ENCODE measurements at places on chromosomes 3 and 15.

GRCh38 chr3:32440611-32441350, 49.1 kb downstream of the CMTM7 start:
- no peak for DNase-seq

GRCh38 chr3:141597931-141598330, 111.1 kb downstream of the RASA2 start:
- no peak for DNase-seq

DNA sequence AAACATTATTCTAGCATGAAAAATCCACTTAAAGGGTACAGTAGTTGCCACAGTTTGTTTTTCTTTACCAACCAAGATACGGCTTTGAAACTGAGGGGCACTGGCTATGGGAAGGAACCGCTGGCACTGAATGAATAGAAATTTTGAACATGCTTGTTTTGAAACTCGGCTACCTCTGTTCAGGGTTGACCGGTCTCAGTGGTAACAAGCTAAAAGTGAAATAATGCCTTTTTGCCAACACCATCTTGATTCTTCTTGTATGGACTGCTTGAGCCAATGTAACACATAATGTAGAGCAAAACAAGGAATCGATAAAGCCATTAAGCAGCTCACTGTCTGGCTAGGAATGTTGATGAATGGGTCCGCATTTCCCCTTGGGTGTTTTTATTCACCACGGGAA, 36.5 kb downstream of the PTPRG start:
- DNase-seq = no peak

- no peak for DNase-seq
Observed at GRCh38 chr3:126935756-126936509, 47.0 kb upstream of the PLXNA1 start.

DNA sequence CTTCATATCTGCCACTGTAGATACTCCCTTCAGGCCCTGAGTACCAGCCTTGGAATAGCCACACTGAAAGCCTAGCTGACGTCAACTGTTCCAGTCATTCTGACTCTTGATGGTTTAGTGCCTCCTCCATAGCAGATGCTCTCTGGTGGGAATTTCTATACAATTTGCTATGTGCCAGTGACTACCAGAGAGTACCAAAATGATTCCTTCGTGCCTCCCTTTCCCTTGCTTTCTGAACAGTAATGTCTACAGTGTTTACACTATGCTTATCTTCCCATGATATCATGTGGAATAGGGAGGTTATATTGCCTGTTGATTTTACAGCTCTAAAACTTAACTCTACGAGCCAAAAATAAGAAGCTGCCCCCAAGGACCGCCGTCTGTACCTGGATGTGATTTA, 109.7 kb upstream of the GMNC start:
- DNase-seq = no peak

GRCh38 chr3:135865085-135865484, 100.4 kb upstream of the PPP2R3A start:
- no peak for DNase-seq

DNA sequence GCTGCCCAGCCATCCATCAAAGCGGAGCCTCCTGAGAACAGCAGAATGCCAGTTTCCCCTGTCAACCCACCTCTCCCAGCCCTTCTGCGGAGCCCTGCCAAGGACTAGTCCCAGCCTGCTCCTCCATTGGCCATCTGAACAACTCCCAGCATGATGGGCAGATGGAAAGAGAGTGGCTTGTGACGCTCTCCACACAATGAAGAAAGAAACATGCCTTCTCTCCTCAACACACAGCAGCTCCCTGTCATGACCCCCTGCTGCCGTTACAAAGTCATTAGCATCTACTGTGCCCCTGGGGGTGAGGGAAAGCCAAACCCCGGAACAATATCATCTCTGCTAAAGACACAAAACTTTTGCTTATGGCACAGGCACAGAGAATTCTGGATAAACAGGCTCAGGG, 33.6 kb downstream of the MECOM start:
- no peak for DNase-seq

GRCh38 chr3:71309342-71309741, 274.2 kb downstream of the FOXP1 start:
- DNase-seq = no peak

GRCh38 chr3:146163584-146163983, 2.6 kb upstream of the PLOD2 start:
- no peak for DNase-seq

GRCh38 chr3:107661447-107662123, 138.8 kb downstream of the BBX start:
- no peak for DNase-seq

DNA sequence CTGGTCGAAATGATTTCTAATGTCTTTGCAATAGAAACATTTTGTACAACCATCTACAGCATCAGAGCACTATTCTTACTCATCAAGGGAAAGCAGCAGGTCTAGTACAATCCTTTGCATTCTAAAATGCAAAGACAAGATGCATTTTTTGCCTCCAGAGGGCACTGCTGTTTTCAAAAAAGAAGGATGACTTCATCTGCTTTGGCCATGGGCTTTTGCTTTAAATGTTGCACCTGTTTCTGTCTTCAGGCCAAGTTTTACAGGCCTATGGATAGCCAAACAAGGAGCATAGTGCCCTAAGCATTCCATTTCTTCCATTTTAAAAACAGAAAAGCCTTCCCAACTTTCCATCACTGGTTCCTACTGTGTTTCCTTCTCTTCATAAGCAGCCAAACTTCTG, 3.4 kb downstream of the PARP9 start:
- DNase-seq = peak; percentile 52

- DNase-seq = no peak
Observed at GRCh38 chr3:145951441-145951840, 209.5 kb downstream of the PLOD2 start.

DNA sequence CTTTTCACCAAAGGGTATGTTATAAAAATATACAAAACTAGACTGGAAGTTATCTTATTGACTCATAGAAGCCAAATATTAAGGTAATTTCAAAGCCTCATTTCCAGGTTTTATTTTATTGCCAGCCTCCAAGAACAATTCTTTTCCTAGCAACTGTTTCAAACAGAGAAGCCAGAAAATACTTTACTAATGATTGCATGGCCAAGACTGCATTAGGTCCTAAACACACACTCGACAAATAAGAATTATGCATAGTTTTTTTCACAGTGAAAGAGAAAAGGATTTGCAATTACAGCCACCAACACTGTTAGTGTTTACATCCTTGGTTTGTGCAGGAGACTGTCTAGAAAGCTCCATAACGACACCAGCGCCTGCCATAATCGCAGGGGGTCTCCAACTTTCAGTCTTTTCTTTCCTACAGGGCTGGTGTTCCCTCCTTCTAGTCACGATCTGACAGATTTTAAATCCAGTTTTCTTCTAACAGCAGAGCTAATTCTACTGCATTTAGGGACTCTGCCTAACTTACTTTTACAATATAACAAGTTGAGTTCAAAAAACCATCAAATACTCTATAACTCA, 58.1 kb downstream of the CLASP2 start:
- DNase-seq = no peak

DNA sequence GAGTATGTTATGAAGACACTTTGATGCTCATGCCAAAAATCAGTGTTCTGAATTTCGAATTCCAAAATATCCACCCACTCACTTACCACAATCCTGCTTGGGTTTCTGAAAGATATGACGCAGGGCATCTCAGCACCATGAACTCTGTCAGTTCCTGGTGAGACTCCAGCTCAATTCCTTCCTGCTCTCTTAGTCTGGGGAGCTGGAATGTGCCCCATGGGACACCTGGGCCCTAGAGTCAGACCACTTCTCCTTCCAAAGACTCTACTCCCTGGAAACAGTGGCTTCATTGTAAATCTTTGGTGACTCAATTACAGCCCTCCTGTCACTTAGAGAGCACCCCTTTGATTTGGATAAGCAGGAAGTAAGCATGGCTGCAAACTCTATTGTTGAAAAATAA, 50.5 kb downstream of the CD86 start:
- DNase-seq = no peak
